ENCODE measurements at places on chromosomes 6 and 20.

GRCh38 chr20:36827541-36828279, 48.2 kb upstream of the TLDC2 start:
- DNase-seq: no peak

DNA sequence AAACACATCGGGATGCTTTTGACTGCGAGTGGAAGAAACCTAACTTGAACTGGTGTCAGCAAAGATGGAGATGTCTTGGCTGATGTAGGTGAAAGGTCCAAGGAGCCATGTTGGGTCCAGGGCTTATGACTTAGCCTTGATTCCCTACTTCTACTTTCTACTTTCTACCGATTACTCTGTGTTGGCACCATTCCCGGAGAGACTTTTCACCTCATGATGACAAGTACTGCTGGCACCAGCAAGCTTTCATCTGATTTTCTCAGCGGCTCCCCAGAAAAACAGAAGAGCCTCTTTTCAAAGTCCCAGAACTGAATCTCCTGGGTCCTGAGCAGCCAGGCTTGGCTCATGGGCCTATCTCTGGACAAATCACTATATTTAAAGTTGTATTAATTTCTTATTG, 4.9 kb upstream of the EDN3 start:
- DNase-seq: no peak

DNA sequence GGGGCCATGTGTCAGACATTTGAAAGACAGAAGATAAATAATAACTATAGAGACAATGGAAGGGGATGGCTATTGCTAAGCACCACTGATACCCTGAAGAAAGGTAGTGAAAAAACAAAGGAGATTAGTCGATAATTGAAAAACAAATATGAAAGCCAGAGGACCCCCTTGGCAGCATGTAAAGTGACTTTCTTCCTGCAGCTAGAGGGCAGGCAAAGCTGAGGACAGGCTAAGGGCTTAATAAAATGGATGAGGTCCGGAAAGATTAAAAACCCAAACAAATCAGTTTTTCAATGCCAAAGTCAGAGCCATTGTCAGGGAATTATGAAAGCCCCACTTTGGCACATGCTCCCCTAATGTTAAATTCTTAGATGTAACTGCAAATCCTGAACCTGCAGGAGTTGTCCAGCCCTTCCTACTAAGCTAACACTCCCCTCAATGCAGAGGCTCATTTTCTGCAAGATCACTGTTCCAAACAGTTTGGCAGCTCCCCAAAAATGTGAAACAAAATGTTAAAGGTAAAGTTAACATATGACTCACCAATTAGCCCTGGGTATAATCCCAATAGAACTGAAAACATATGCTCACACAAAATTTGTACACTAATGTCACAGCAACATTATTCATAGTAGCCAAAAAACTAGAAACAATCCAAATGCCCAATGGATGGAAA, 1177.9 kb downstream of the GRIK2 start:
- no peak for DNase-seq

GRCh38 chr20:60570481-60571277, 612.5 kb downstream of the CDH26 start:
- DNase-seq: no peak

GRCh38 chr6:163956571-163957407, 542.3 kb downstream of the QKI start:
- DNase-seq: peak; percentile 91

DNA sequence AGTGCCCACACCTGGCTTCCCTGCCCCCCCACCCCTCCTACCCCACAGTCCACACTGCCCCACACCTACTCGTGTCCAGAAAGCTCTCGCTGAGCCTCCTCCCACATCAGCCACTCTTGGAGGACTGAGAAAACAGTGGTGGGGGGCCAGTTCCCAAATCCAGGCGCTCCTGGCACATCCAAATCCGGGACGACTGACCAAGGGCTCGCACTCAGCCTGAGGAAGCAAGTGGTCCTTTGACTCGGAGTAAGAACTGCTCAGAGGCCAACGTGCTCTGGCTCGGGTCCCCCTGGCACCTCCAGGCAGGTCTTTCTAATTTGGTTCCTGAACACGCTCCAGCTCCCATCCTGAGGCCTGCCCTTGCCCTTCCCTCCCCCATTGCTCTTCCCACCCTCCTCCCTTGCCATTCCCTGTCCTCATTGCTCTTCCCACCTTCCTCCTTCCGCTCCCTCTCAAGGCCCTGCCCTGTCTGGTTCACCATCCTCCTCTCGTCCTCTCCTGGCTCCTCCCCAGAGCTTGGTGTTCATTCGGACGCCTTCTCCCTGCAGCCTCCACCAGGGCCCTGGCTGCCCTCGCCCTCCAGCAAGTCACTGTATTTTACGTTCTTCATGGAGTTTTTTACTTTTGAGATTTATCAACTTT, 83.6 kb downstream of the THBS2 start:
- no peak for DNase-seq

- peak; percentile 33 for DNase-seq
These were observed 1.0 kb upstream of the SPATA2 start for GRCh38 chr20:49916146-49917002.

DNA sequence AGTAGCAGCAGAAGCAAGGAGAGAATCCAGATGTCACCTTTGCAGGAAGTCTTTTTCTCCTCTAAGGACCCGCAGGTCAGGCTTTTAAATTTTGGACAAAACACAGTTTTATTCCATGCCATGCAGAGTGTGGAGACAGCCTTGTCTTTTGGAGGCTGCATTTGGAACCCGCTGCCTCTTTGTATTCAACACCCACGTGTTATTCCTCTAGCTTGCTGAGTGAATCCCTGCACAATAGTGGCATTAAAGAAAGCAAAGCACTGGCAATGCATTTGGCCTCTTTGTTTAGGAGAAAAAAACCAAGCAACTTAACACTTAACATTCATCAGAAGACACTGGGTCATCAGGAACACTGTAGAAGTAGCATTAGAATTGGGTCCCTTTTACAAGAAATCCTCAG, 43.5 kb downstream of the TFAP2B start:
- DNase-seq: no peak

GRCh38 chr6:50655848-50656453, 57.4 kb upstream of the TFAP2D start:
- peak; percentile 36 for DNase-seq

GRCh38 chr20:11917663-11918062, at the start of gene BTBD3:
TSS of gene BTBD3 (plus strand) at chr20:11917893. CDS start at chr20:11918276, 383 bp downstream.
- peak; percentile 79 for DNase-seq

GRCh38 chr6:24100024-24100769, 25.8 kb upstream of the NRSN1 start:
- no peak for DNase-seq

GRCh38 chr6:95686895-95687294, 109.6 kb downstream of the MANEA start:
- no peak for DNase-seq

GRCh38 chr20:35607003-35607735, 8.5 kb upstream of the SPAG4 start:
- DNase-seq: no peak

- DNase-seq: no peak
These were observed 41.2 kb downstream of the IGF2R start for GRCh38 chr6:160010067-160010466.

GRCh38 chr20:48805716-48806115, 22.1 kb downstream of the PREX1 start:
- no peak for DNase-seq

GRCh38 chr6:158825951-158826306, 6.8 kb upstream of the EZR start:
- DNase-seq: no peak

- no peak for DNase-seq
These were observed 18.9 kb downstream of the C6orf132 start for GRCh38 chr6:42123379-42124103.

DNA sequence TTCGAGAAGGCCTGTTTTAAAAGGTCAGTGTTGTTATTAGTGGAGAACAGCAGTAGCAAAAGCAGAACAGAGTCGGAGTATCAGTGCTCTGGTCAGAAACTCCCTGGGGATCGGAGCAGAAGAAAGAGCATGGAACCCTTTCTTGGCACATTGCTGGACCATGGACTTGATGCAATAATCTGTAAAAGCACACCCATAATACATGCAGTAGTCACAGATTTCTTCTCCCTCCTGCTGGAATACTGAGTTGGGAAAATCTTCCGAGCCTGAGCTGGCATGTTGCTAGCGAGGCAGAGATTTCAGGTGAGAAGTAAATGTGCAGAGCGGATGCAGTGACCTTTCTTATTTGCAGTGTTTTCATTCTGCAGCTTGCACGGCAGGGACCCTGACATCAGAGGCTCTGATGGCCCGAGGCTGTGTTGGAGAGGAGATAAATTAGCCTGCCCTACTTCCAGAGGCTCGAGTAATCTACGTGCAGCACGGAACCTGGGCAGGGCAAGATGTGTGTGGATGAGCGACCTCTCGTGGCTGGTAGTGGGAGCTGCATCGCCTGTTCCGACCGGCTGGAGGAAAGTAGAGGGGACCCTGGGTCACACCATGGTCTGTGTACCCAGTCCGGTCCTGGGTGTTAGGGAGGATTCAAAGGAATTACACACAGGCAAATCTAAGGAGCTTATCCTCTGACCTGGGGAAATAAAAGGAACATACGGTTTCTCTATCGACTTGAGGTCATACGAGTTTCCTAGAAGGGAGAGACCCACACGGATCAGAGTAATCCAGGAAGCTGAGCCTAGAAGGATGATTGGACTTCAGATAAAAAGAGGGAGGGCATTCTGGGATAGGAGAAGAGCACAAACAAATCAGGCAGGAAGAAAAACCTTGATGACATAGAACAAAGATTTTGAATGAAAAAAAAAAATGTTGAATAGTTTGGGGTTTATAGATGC, 137.0 kb upstream of the STMND1 start:
- peak; percentile 86 for DNase-seq

DNA sequence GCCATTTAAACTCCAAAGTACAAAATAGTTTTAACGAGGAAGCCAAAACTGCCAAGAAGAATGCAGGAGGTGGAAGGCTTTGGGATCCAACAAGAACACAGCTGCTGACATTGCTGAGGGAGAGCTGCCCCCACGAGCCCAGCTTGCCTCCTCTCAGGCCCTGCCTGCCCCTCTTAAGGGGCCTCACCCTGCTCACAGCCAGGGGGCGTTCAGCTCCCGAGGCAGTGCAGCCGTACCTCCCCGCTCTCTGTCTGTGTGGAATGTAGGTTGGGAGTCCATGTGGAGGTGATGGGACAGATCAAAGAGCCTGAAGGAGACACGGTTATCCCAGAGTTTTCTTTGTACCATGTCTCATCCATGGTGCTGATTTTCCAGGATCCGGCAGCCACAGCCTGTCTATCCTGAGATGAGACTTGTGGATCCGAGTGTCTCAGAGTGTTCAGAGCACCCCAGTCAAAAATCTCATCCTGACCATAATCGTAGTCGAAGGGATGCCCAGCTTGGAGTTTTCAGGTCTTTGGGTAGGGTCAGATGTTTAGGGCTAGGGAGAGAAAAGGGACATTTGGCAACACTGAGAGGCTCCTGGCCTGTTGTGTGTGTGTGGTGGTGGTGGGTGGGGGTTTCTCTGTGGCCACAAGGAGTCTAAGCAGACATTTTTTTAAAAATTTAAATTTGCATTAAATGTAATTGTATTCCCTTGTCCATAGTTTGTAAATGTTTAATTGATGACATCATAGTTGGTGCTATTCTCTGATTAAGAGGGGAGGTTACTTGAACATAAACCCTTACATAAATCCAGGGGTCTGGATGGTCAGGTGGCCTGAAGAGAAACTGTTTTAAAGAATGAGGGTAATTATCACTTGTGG, 111.4 kb upstream of the CLDN20 start:
- no peak for DNase-seq

- DNase-seq: no peak
These were observed 67.1 kb downstream of the ELOVL5 start for GRCh38 chr6:53281518-53282215.

DNA sequence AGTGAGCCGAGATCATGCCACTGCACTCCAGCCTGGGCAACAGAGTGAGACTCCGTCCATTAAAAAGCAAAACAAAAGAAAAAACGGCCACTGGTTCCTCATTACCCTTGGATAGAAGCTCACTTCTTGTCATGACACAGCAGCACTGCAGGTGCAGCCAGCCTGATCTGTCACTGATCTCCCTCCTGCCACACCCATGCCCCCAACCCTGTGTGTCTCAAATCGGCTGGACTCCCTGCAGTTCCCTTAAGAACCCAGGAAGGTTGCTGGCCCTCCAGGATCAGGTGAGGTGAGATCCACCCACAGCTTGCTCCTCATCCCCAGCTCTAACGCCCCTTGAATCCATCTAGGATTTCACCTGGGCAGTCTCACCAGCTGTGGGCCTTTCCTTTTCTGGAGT, 26.3 kb upstream of the NNAT start:
- no peak for DNase-seq

DNA sequence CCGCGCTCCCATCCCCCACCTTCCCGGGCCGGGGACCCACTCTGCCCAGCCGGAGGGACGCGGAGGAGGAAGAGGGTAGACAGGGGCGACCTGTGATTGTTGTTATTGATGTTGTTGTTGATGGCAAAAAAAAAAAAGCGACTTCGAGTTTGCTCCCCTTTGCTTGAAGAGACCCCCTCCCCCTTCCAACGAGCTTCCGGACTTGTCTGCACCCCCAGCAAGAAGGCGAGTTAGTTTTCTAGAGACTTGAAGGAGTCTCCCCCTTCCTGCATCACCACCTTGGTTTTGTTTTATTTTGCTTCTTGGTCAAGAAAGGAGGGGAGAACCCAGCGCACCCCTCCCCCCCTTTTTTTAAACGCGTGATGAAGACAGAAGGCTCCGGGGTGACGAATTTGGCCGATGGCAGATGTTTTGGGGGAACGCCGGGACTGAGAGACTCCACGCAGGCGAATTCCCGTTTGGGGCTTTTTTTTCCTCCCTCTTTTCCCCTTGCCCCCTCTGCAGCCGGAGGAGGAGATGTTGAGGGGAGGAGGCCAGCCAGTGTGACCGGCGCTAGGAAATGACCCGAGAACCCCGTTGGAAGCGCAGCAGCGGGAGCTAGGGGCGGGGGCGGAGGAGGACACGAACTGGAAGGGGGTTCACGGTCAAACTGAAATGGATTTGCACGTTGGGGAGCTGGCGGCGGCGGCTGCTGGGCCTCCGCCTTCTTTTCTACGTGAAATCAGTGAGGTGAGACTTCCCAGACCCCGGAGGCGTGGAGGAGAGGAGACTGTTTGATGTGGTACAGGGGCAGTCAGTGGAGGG, 2.8 kb downstream of the SOX4 start:
- peak; percentile 50 for DNase-seq

GRCh38 chr20:45818239-45818638, 5.8 kb downstream of the UBE2C start:
- DNase-seq: no peak

GRCh38 chr20:31446084-31446819, 5.8 kb downstream of the DEFB123 start:
- DNase-seq: no peak

- DNase-seq: no peak
These were observed 82.1 kb upstream of the SRSF6 start for GRCh38 chr20:43375591-43375990.

Measured in hematopoietic multipotent progenitor cell treated with erythropoietin and hydrocortisone succinate and interleukin-3 and kit ligand, for 6 days (in vitro differentiated cells).